ENCODE measurements at places on chromosomes 7 and 10. TPM values are rescaled to one million over a fixed set of nuclear protein-coding genes. Genes with fewer than 3 reads are reported as not detected.

GRCh38 chr10:22468570-22469320 lies 123.4 kb downstream of the SPAG6 start:
- no peak overlapping the region for H3K27ac ChIP-seq
- peaks cover 19% of the 10 kb centered on the region for H3K27me3 ChIP-seq
- no peaks in the 10 kb centered on the region for H3K4me1 ChIP-seq
- no peaks in the 10 kb centered on the region for H3K36me3 ChIP-seq

The CYP3A7 gene
- not detected for total RNA-seq

GRCh38 chr7:44960011-44960580 lies 18.7 kb downstream of the MYO1G start:
- H3K4me3 ChIP-seq, result no peak overlapping the region
- H3K27me3 ChIP-seq, result no peaks in the 10 kb centered on the region

The OR13A1 gene
- not detected for total RNA-seq

DNA sequence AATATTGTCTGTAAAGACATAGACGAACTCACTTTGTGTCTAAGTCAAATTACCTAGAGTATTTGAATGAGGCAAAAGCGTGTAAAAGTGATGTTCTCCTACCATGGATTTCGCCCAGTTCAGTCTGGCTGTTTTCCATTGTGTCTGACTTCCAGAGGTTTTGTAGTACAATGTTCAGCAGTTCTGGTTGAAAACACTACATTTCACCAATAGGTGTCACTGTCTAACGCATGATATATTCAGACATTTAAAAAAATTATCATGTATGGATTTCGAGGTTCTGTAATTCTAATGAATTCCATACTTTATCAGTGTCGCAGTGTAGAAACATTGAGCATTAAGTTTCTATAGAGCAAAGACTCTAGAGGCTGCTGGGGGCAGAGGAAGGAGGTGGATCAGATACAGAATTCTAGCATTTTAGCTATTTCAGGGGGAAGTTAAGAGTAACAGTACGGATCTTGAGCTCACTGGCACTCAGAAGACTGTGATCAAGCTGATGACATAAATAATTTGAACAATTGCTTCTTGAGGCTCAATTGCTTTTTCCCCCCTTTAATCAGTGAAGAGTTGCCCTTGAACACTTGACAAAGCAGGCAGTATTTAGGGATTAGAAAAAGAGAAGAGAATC lies 196.9 kb upstream of the RHOBTB1 start:
- H3K4me1 ChIP-seq, result no peaks in the 10 kb centered on the region
- no peak overlapping the region for H3K4me3 ChIP-seq
- no peaks in the 10 kb centered on the region for H3K36me3 ChIP-seq
